ENCODE measurements at places on chromosomes 12 and 14.

DNA sequence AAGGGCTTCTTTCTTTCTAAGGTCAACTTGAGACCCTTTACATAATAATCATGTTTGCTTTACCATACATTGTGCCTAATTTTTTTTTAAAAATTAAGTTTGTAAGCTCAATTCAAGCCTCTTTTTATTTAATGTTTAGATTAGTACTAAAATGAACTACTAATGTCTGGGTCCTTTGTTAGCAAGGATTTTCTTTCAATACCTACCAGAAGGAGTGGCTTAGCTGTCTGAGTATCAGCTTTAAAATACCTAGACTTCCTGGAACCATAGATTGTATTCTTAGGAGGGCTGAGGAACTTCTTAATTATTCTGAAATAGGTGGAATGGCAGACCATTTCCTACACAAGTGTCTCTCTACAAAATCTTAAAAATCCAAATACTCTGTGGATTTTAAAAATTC is 122.1 kb downstream of the HMGA2 start:
- DNase-seq: no peak

- DNase-seq: no peak
Observed at GRCh38 chr14:33793398-33794110, 157.3 kb downstream of the EGLN3 start.

DNA sequence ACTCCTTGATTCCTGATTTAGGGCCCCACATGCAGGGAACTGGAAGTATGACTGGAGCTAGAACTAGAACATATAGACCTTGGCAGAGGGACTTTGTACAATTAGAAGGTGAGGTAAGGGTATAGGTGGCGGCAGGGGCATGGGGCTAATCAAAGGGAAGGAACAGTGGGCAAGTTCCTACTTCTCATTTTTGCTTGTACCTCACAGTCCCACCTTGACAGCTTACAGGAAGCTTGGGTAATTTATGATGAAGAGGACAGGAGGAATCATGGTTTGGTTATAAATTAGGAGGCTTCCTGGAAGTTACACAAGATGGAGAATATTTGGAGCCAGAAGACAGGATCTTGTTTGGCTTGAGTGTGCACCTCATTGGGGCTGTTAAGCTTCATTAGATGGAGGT is 33.4 kb downstream of the SUSD6 start:
- no peak for DNase-seq

DNA sequence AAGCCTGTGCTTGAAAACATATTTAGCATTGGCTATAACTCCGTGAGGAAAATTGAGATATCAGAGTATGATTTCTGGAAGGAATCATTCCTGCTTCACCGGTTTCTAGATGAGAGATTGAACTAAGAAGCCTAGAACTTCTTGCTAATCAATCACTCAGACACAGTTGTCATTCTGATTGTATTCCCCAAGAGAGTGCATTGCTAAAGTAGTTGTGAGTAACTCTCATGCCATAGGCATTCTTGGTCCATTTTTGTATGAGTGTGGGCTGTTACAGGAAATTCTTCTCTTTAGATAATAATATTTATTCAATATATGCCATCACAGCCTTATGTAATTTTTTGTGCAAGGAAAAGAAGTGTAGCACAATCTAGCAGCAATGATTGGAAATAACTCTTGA is 893.3 kb upstream of the MDGA2 start:
- no peak for DNase-seq

GRCh38 chr14:61555056-61555838 is 140.1 kb upstream of the HIF1A start:
- DNase-seq: no peak

DNA sequence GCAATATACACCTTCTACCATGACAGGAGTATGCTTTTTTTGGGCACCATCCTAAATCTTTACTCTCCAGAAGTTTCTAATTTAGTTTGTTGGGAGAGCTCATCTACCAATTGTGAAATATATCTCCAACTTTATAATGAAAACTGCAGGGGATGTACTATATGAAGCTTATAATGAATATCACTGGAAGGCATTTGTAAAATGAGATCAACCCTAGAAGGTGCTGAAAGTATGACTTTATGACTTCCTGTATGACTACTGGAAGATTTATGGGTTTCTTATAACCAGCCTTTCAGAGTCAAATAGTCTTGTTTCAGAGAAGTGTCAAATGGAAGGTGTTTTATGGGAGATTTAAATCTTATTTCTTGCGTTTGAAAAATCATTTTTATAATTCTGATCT is 122.9 kb downstream of the MYRFL start:
- DNase-seq: no peak

GRCh38 chr14:23951590-23952201 is 1.9 kb upstream of the DHRS4 start:
- DNase-seq: no peak

- DNase-seq: no peak
Observed at GRCh38 chr12:50246197-50246865, 37.0 kb downstream of the LIMA1 start.

DNA sequence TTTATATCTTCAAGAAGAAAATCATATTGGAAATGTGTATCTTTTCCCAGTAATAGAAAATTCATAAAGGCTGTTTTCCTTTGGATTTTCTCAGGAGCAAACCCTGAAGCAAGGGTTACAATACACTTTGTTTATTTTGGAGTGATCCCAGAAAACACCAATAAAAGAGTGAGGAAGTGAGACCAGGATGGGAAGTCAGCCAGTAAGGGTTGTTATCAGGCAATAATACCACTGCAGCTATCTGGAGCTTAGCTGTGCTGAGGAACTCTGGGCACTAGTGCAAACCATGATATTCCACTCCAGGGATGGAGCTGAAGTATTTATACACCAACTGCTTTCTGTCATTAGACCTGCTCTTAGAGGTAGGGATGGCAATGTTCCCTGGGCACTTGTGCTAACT is 1002.3 kb downstream of the FLRT2 start:
- no peak for DNase-seq

- DNase-seq: no peak
Observed at GRCh38 chr12:8943565-8944186, 5.8 kb downstream of the M6PR start.

GRCh38 chr12:42217656-42218055 is 20.4 kb downstream of the YAF2 start:
- DNase-seq: no peak

GRCh38 chr12:51683763-51684357 is 92.8 kb downstream of the SCN8A start:
- no peak for DNase-seq

- DNase-seq: no peak
Observed at GRCh38 chr14:93745603-93746273, 42.5 kb downstream of the PRIMA1 start.

- no peak for DNase-seq
Observed at GRCh38 chr14:72863216-72864006, 30.5 kb downstream of the DPF3 start.

DNA sequence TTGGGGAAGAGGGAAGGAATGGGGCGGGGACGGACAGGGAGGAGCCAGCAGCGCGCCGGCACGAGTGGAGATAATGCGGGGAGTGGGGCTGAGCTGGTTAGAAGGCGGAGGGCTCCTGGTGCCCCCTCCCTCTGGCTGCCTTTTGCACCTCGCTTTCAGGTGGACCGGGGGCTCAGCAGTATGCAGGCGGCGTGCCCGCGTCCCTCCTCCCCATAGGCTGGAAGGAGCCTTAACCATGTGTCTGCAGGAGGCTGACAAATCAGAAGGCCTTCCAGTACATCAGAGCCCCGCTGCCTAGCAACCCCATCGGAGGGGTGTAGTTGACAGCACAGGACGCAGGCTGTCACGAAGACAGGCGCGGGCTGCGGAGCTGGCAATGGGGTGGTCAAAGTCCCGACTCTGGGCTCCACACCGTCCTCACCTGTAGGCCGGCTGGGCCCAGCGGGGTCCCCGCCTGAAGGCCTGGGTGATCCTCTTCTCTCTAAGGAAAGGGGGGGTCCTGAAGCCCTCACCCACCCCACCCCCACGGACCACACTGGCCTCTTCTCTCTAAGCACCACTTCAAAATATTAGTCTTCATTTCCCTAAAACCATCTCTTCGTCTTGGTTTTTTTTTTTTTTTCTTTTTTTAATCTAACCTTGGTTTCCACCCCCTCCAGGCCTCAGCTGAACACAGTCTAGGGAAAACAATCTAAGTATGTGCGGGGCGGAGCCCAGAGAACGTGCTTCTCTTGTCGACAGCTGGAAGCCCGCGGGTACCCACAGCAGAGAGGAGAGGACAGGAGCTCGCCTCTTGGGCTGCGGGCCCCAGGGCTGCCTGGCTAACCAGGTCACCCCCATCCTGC is 44.5 kb downstream of the KDM2B start:
- no peak for DNase-seq

GRCh38 chr12:30823764-30824163 is 69.0 kb upstream of the CAPRIN2 start:
- DNase-seq: no peak

- no peak for DNase-seq
Observed at GRCh38 chr12:9043766-9044165, 54.4 kb downstream of the KLRG1 start.

DNA sequence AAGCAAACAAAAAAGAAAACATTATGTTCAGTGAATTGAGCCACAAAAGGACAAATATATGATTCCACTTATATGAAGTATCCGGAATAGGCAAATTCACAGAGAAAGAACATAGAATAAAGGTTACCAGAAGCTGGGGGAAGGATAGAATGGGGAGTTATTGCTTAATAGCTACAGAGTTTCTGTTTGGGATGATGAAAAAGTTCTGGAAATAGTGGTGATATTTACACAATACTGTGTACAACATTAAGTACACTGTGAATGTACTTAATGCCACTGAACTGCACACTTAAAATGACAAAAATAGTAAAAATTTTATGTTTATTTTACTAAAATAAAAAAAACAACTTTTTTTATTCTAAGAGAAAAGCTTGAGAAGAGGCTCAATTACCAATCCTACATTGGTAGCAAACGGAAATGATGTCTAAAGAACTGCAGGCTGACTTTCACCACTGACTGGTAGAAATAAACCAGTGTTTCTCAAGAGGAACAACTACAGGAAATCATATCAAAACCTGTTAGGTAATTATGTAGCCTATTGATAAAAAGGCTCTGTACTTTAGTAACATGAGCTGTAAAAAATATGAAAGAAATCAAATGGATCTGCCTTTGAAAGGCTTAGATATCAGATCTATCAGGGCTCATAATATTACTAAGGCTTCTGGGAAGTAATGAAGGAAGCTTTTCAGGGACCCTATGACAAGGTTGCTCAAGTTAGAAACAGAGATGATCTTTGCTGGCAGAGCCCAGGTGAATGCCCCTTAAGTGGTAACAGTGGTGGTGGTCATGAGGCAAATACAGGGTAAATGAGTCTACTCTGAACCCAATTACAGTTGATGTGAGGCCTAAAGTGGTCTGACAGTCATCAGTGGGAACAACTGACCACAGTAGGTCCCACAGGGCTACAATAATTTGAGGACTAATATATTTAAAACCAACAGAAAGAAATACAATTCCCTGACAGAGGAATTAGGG is 41.3 kb downstream of the BAZ1A start:
- no peak for DNase-seq

- no peak for DNase-seq
Observed at GRCh38 chr14:23446291-23446851, 10.9 kb upstream of the MYH7 start.

DNA sequence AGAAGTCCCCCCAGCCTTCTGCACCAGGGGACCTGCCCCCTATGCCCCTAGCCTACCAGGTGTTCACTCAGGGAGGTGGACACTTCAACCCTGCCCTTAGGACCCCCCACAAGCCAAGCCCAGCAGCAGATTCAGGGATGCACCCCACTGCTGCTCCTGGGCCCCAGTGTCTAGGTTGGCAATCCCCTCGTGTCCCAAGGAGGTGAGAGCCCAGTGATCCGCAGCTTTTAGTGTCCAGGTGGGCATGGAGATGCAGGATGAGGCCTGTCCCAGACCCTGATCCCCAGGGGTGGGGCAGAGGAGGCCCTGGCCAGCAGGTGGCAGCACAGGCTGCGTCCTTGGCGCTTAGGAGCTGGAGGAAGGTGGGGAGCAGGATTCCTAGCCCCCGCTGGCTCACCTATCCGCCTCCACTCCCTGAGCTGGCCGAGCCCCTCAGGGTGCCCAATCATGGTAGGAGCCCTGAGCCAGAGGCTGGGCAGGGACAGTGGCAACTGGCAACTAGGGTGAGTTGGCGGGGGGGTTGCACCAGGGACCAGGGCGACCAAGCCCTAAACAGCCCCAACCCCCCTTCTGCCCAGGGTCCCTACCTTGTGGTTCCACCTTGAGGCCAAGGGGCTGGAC is 4.1 kb downstream of the CKB start:
- DNase-seq: no peak

GRCh38 chr12:67002720-67003119 is 266.4 kb upstream of the CAND1 start:
- no peak for DNase-seq

GRCh38 chr12:115569345-115570068 is 708.0 kb downstream of the MED13L start:
- no peak for DNase-seq

- DNase-seq: no peak
Observed at GRCh38 chr12:25957793-25958427, 572 bp upstream of the RASSF8 start.

DNA sequence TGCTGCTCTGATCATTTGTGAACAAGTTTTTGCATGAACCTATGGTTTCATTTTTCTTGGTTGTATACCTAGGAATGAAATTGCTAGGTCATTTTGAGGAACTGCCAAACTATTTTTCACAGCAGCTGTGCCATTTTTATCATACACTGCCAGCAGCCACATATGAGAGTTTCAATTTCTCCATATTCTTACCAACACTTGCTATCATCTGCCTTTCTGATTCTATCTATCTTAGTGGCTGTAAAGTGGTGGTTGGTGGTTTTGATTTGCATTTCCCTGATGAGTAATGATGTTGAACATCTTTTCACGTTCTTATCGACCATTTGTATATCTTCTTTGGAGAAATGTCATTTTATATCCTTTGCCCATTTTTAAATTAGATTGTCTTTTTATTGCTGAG is 146.1 kb downstream of the C12orf75 start:
- no peak for DNase-seq

- DNase-seq: no peak
Observed at GRCh38 chr12:100185361-100185894, 15.2 kb upstream of the ACTR6 start.

DNA sequence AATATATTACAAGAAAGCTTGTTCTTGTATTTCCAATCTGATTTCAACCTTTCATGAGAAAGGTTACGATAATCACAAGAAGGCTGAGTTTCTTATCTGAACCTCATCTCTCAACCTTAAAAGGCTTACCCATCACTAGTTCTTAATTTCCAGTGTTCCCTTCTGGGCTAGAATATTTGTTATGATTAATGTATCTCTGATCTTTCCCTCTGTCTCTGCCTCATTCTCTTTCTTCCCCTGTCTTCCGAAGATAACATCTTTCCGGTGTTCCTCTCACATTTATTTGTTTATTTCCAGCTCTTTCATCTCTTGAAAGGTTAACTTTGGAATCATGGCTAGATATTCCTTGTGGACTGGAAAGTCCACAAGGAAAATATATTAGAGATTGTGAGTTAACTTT is 255.9 kb downstream of the SLC6A15 start:
- no peak for DNase-seq

DNA sequence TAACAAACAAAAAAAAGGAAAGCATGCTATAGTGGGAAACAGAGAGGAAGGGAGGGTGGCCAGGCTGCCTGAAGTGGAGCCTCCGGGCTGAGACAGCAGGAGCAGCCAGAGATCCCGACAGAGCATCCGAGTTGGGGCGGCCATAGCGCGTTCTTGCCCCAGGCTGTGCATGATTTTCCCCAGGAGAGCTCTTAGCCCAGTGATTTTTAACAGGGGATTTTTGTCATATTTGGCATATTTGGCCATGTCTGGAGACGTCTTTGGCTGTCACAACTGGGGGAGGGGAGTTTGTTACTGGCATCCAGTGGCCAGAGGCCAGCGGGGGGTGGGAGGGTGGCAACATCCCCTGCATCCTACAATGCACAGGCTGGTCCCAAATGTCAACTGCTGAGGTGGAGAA is 23.6 kb downstream of the BDKRB1 start:
- no peak for DNase-seq

GRCh38 chr12:118302053-118302452 is 70.7 kb downstream of the TAOK3 start:
- DNase-seq: no peak

Data from Panc1 (cell line).